ENCODE measurements at places on chromosomes 4 and X. TPM values are rescaled to one million over a fixed set of nuclear protein-coding genes. Genes with fewer than 3 reads are reported as not detected.

ARMCX1 gene
- total RNA-seq, result 0.18 TPM

ZMAT1 gene
- total RNA-seq, result 3.9 TPM

LRCH2 gene
- not detected for total RNA-seq

DCAF12L2 gene
- total RNA-seq, result not detected

P2RY4 gene
- 0.45 TPM for total RNA-seq

TCP11X2 gene
- not detected for total RNA-seq

- DNase-seq, result peak; percentile 26
- peaks cover 60% of the 10 kb centered on the region for H3K4me1 ChIP-seq
- H3K27ac ChIP-seq, result peak overlapping the region; percentile 24
- H3K4me3 ChIP-seq, result no peak overlapping the region
- no peaks in the 10 kb centered on the region for H3K27me3 ChIP-seq
- peaks cover 53% of the 10 kb centered on the region for H3K36me3 ChIP-seq
These were observed 10.2 kb downstream of the GAK start for GRCh38 chr4:921830-922331.

DNA sequence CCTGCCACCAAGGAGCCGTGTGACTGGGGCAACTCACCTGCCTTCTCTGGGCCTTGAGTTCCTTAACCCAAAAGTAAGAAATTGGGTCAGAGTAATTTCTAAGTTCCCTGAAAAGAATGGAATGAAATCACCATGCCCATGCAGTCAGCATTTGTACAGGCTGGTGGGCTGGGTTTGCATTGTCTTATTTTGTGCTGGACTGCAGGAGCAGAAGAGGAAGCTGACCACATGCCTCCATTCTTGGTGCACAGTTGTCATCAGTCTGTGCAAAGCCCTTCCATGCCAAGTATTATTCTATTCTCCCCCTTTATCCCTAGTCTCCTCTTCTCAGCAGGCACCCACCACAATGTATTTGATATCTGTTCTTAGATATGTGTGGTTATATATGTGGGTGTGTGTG is 56.3 kb downstream of the FHDC1 start:
- no peak for DNase-seq
- peaks cover 2% of the 10 kb centered on the region for H3K27me3 ChIP-seq
- no peak overlapping the region for H3K27ac ChIP-seq
- no peaks in the 10 kb centered on the region for H3K4me1 ChIP-seq

DNA sequence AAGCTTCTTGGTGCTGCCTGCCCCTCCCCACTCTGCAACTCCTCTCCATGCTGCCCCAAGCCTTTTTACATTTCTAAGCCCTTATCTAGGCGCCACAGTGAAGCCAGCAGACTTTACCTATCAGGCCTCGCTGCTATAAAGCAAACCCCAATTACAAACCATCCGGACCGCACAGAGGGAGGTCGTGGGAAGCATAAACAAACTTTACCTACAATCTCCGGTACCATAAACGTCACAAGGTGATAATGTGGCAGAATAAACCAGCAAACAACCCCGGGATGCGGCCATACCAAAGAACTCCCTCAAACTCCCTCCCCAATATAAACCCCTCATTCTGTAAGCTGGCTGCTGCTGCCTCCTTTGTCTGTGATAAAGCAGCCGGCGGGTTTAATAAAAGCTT is 54.0 kb upstream of the ZCCHC13 start:
- H3K36me3 ChIP-seq, result peaks cover 22% of the 10 kb centered on the region
- no peaks in the 10 kb centered on the region for H3K27me3 ChIP-seq
- no peak overlapping the region for H3K27ac ChIP-seq
- no peak for DNase-seq

DNA sequence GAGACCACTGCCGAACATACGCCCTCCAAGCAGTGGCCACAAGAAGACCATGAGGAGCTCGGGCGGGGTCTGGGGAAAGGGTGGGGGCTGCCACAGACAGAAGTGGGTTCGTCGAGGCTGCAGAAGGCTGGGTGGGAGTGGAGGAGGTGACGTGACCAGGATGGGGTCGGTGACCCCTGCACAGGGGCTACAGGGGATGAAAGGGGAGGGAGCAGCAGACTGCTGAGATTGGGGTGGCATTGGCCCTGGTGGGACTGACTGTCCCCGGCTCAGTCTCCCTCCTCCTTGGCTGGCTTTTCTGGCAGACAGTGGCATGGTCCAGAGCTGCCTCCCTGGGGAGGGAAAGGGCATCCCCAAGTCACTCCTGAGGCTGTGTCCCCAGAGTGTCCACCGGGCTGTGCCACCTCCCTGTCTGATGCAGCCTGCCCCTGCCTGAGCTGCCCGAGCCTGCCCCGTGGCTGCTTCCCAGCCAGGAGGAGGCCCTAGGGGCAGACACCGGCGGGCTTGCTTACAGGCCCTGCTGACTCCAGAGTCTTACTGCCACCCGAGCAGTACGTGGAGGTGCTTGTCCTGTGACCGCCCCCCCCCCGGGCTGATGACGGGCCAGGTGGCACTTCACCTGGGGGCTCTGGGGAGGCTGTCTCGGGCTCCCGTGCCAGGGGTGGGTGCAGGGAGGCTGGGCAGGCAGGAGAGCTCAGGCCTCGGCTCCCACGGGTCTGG is 7.2 kb downstream of the SH3BP2 start:
- DNase-seq, result no peak
- peaks cover 3% of the 10 kb centered on the region for H3K36me3 ChIP-seq
- no peaks in the 10 kb centered on the region for H3K27me3 ChIP-seq
- peaks cover 42% of the 10 kb centered on the region for H3K4me1 ChIP-seq

DNA sequence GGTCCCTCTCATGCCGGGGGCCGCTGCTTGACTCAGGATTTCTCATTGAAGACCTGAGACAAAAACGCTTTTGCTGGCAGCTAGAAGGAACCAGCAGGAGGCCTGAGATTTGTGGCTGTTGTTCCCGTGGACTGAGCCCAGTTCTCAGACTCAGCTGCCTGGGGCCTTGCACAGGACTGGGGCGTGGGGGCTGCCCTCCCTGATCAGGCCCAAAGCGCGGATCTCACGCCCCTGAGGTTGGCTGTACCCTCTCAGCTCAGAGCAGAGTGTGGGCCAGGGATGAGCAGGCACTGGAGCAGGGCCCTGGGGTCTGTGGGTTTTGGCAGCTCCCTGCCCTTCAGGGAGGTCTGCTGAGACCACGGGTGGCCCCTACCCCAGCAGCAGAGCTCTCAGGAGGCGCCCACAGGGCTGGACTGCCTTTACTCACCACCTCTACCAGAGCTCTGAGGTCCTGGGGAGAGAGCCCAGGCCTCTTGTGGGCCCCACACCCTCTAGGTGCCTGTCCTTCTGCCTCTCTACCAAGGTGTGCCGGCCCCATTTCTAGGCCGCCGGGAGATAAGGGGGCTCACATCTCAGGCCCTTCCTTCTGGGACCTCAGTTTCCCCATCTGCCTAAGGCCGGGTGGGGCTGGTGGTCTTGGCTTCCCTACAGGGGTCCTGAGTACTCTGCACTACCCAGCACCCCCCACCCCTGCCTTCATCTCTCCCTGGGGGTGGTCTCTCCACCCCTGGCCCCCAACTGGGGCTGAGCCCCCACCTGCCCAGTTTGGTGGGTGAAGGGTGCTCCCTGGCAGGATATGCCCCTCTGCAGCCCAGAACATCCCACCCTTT is 5.6 kb downstream of the MSANTD1 start:
- H3K36me3 ChIP-seq, result no peaks in the 10 kb centered on the region
- H3K4me1 ChIP-seq, result no peaks in the 10 kb centered on the region
- no peak overlapping the region for H3K4me3 ChIP-seq
- no peak overlapping the region for H3K27ac ChIP-seq
- no peak for DNase-seq

- H3K36me3 ChIP-seq, result no peaks in the 10 kb centered on the region
- no peaks in the 10 kb centered on the region for H3K27me3 ChIP-seq
- peak; percentile 68 for DNase-seq
- no peak overlapping the region for H3K4me3 ChIP-seq
These were observed 37.0 kb upstream of the ZBTB33 start for GRCh38 chrX:120213438-120214265.

- no peak overlapping the region for H3K27ac ChIP-seq
- H3K4me3 ChIP-seq, result no peak overlapping the region
- H3K36me3 ChIP-seq, result no peaks in the 10 kb centered on the region
- H3K27me3 ChIP-seq, result no peaks in the 10 kb centered on the region
- no peak for DNase-seq
These were observed 48.8 kb downstream of the LIMCH1 start for GRCh38 chr4:41586675-41587225.

DNA sequence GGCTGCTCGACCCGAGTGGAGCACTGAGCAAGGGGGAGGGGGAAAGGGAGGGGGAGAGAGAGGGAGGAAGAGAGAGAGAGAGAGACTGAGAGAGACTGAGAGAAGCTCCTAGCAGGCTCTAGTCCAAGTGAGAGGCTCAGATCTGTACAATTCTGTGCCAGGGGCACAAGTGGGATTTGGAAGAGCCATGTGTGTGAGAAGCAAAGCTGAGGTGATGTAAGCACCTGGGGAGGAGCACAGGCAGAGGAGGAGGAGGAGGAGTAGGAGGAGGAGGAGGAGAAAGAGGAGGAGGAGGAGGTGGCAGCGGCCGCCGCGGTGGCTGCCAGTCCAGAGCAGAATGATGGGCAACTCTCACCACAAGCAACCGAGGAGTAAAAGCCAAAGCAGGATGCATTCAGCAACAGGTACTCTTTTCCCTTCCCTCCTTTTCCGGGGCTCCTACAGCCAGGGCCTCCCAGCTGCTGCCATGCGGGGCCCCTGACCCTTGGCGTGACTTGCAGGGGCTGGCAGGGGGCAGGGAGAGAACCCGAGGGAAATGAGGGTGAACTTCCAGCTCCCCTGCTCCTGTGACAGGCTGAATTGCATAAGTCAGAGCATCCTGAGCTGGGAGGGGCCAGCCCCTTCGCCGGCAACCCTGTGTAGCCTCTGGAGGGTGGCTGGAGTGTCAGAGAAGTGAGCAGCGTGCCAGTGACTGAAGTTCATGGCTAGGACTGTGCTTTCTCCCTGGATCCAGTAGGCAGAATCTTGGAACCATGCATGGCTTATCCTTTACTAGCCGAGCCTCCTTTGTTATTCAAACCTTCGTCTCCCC is 62.2 kb downstream of the RTL5 start:
- H3K27ac ChIP-seq, result no peak overlapping the region
- no peak for DNase-seq
- peaks cover 57% of the 10 kb centered on the region for H3K27me3 ChIP-seq
- H3K36me3 ChIP-seq, result no peaks in the 10 kb centered on the region
- H3K4me1 ChIP-seq, result no peaks in the 10 kb centered on the region

DNA sequence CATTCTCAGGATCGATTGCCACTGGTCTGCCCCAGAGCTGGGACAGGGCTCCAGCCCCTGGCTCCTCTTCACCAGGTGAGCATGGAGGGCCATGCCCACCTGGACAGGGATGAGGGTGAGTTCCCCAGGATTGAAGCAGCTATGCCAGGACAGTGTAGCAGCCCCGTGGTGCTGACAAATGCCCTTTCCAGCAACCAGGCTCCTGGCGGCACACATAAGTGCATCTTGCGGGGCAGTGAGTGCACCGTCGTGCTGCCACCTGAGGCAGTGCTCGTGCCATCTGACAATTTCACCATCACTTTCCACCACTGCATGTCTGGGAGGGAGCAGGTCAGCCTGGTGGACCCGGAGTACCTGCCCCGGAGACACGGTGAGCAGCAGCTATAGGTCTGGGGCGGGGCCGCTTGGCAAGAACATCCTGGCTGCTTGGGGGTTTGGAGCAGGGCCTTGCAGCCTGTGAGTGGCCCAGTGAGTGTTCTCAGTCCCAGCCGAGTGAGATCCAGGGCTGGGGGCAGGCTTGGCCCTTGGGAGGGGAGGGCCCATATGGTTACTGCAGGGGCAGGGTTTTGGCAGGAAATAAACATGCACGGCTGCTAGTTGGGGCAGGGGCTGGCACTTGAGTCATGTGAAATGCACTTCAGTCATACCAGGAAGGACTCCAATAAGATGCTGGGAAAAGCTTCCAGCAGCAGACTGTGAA is 6.1 kb downstream of the IL9R start:
- H3K27ac ChIP-seq, result peak overlapping the region; percentile 76
- H3K4me1 ChIP-seq, result peaks cover 61% of the 10 kb centered on the region
- peak overlapping the region; percentile 31 for H3K4me3 ChIP-seq
- H3K27me3 ChIP-seq, result no peaks in the 10 kb centered on the region
- H3K36me3 ChIP-seq, result peaks cover 42% of the 10 kb centered on the region

DNA sequence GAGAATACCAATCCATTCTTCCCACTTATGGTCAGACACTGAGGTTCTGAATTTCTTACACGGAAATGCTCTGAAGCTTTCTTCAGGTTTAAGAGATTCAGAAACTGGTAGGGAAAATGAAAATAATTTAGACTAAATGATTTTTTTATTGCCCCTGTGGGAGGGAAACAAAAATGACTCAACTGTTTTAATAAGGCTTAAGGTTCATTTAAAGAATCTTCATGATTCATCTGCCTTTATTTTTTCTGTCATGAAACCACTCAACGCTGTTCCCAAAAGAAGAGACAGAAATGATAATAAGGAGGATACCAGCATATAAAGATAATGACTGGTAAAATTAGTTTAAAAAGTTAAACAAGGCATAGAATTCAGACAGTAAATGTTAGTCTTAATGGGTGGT is 39.3 kb upstream of the FAM47B start:
- H3K4me3 ChIP-seq, result no peak overlapping the region
- no peaks in the 10 kb centered on the region for H3K36me3 ChIP-seq
- no peak overlapping the region for H3K27ac ChIP-seq
- DNase-seq, result no peak
- no peaks in the 10 kb centered on the region for H3K27me3 ChIP-seq
- no peaks in the 10 kb centered on the region for H3K4me1 ChIP-seq

- H3K27me3 ChIP-seq, result no peaks in the 10 kb centered on the region
- no peak overlapping the region for H3K4me3 ChIP-seq
- no peak for DNase-seq
- no peaks in the 10 kb centered on the region for H3K36me3 ChIP-seq
- H3K4me1 ChIP-seq, result no peaks in the 10 kb centered on the region
These were observed 249.9 kb upstream of the MAB21L2 start for GRCh38 chr4:150332086-150332485.

DNA sequence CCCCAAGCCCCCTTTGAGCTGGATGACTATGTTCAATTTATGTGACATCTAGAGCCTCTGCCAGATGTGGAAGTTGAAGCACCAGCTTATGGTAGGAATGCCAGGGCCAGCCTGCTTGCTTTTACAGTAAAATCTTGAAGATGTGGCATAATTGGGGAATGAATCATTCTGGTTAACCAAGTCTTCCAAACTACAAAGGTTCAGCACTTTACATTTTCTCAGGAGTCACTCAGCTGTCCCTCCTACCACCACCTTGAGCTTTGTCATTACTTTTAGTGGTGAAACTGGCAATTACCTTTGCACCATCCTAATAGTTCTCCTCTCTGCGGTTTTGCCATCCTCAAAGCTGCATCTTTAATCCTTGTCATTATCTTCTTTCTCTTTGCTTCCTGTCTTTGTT is 172.2 kb downstream of the HS6ST2 start:
- no peak overlapping the region for H3K4me3 ChIP-seq
- no peaks in the 10 kb centered on the region for H3K27me3 ChIP-seq
- no peaks in the 10 kb centered on the region for H3K4me1 ChIP-seq
- H3K36me3 ChIP-seq, result no peaks in the 10 kb centered on the region
